ENCODE measurements at places on chromosomes 5 and 9.
A peak's percentile ranks its signal among the peaks of the same experiment; 100 is the strongest.

DNA sequence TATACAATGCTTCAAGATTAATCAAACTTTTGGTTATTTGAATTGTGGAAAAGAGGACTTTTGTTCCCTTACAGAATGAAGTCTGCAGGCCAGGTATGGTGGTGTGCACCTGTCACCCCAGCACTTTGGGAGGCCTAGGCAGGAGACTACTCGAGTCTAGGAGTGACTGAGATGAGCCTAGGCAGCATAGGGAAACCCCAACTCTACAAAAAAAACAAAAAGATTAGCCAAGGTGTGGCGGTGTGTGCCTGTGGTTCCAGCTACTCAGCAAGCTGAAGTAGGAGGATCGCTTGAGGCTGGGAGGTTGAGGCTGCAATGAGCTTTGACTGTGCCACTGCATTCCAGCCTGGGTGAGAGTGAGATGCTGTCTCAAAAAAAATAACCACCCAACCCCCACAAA is 9.3 kb downstream of the CCNH start:
- no peak for DNase-seq

GRCh38 chr5:180637962-180638680 is 11.3 kb downstream of the FLT4 start:
- no peak for DNase-seq

DNA sequence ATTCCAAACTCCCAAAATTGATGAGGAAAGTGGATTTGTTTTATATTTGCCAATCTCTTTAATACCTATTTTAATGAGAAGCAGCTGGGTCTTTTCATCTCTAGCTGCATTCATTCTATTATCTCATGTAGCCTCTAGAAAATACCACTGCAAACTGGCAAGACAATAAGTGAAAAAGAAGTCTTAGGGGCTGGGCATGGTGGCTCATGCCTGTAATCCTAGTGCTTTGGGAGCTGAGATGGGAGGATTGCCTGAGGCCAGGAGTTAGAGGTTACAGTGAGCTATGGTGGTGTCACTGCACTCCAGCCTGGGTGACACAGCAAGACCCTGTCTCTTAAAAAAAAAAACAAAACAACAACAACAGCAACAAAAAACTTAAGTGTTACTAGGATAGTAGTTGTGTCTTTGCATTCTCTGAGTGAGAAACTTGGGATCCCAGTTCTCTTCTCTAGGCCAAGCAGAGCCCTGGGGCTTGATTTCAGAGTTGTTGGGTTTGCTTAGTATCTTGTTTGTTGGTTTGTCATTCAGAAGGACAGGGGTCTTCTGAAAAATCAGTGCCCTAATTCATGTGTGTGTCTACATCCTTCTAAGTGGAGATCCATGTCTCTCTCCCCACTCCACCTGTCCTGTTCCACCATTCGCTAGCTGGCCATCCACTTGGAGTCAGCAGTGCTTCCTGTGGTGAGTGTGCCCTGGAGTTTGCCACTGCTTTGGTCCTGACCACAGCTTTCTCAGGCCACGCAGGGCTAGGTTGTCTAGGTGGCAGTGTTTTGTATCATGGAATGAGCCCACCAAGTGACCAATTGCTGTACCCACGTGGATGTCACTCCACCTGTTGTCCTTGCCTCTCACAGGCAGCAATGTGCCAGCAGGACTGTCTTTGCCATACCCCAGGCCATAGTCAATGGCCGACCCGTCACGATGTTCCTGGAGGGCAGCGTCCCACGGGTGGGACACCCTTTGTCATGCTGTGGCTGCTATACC is 19.5 kb downstream of the MARCHF6 start:
- DNase-seq: no peak

GRCh38 chr9:128323212-128323730 is 632 bp downstream of the COQ4 start:
- DNase-seq: no peak

DNA sequence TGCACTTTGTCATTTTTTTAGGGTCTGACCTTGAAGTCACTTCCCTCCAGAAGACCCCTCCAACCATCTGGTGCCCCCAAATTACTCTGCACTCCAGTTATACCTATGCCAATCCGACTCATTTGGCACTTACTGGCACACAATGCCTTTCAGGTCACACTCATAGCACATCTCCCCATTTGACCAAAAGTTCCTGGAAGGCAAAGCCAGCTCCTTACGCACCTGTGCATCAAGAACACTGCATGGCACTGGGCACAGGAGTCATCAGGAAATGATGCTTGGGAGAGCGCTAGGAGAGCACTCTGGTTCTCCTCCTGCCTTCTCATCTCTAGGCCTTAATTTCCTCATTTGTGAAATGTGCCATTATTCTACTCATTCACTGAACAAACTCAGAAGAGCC is 2.9 kb downstream of the TNIP1 start:
- DNase-seq: no peak

DNA sequence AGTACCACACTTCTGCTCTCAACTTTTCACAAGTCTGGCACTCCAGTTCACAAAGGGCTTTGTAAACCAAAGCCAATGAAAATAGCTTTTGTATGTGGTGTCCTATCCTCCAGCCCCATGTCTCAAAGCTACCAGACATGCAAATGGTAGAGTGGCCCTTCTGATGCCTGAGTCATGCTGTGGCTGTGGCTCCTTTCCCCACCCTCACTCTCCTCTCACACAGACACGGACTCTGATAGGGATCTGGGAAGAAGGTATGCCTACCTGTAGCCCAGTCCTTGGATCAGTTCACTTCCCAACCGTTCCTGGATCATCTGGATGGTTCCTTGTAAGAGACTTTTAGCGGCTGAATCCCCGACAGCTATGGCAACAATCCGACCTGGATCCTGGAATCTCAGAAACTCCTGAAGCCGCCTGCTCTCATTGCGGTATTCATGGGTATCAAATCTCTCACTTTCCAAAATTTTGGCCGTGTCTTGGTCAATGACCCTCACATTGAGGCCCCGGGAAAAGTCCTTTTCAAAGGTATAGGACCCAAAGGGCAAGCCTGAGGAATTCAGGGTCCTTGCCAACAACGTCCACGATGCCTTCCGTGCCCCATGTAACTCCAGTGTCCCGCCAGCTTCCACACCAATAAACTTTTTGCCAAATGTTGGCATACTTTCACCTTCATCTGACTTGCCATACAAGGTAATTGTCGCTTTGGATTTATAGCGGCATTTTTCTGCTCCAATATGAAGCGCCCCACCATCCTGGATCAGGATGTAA is 23.4 kb downstream of the CEMIP2 start:
- no peak for DNase-seq

- DNase-seq: no peak
These were observed 350 bp upstream of the SLC25A46 start for GRCh38 chr5:110738503-110738811.

DNA sequence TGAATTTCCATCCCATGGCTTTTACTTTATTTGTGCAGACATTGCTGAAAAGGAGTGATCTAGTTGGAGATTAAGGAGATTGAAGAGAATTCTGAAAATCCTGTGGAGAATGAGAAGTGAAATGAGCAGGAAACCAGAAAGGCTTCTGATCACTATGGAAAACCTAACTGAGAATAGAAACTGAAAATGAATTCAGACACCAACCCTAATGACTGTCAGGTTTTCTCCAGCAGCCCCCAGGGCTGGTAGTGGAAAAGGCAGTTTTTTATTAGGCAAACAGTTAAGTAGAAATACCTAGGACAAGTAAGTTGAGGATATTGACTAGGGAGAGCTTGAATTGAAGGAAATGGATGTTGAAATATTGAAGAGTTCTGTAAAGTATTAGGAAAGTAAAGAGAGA is 14.7 kb upstream of the ARRDC3 start:
- DNase-seq: no peak

- DNase-seq: no peak
These were observed 650 bp downstream of the GPR107 start for GRCh38 chr9:130054325-130054786.

GRCh38 chr5:169647566-169647965 is 10.5 kb downstream of the DOCK2 start:
- no peak for DNase-seq

- DNase-seq: peak; percentile 76
These were observed at the start of the genes GBA2 and RGP1 for GRCh38 chr9:35748858-35749514. Gene GBA2, minus strand, starts transcription at chr9:35749228. Its CDS starts 524 bp downstream, at chr9:35748704. Gene RGP1, plus strand, starts transcription at chr9:35749287. Its CDS starts 469 bp downstream, at chr9:35749756.

- DNase-seq: no peak
These were observed 56.1 kb upstream of the ZNF300 start for GRCh38 chr5:150960791-150961396.

DNA sequence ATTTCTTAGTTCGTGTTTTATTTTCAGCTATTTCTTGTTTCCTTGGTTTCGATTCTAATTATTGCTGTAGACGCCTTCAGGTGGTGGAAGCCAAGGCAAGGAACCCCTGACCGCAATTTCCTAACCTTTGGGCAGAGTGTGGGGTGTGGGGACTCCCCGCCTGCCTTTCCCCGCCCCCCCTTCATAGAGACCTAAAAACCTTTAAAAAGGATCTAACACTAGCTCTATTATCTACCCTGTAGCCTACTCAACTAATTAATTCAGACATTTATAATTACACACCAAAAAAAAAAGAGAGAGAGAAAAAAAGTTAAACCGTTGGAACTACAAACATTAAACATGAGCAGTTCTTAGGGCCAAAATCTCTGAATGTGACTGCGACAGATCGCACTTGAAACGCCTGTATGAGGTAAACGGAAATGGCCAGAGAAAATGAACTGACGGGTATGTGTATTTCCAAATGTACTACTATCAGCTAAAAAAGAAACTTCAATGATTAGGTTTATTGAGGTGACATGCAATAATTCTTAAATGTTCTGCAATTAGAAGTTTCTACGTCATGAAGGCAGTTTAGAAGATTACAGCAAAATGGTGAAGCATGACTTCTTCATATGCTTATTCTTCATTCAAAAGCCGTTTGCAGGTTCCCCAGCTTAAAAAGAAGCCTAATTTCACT is 19.0 kb upstream of the FER start:
- DNase-seq: no peak

DNA sequence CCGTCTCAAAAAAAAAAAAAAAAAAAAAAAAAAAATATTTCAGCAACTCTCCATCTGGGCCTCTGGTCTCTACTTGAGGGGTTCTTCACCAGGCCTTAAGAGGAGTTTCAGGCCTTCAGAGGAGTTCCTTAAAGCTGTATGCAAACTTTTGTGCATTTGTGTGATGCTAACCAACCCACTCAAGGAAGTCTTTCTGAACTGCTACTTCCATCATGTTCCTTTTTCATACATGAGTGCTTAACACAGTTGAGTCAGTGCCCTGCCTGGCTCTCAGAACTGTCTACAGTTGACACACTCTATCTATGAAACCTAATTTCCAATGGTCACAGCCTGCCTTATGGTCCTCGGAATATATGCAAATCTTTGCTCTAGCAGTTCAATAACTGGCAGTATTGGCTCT is 146.5 kb downstream of the MEF2C start:
- DNase-seq: no peak

- DNase-seq: no peak
These were observed 30.0 kb upstream of the FOXI1 start for GRCh38 chr5:170075696-170076095.

GRCh38 chr9:93897075-93897970 is 57.8 kb downstream of the BARX1 start:
- DNase-seq: no peak

DNA sequence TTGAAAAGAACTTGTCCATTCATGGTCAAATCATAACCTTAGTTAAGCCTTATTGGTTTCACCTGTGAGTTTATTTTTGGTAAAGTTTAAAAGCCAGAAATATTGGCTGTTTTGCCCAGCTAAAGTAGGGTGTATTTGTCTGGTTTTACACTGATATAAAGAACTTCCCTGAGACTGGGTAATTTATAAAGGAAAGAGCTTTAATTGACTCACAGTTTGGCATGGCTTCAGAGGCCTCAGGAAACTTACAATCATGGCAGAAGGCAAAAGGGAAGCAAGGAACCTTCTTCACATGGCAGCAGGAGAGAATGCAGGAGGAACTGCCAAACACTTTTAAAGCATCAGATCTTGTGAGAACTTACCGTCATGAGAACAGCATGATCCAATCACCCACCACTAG is 55.3 kb downstream of the JAKMIP2 start:
- no peak for DNase-seq

Measured in NCI-H774 (cell line).